PC-9 (cell line): ENCODE measurements at places on chromosomes 12 and 14.

GRCh38 chr12:31897781-31898503 is 61.3 kb upstream of the RESF1 start:
- DNase-seq = no peak

DNA sequence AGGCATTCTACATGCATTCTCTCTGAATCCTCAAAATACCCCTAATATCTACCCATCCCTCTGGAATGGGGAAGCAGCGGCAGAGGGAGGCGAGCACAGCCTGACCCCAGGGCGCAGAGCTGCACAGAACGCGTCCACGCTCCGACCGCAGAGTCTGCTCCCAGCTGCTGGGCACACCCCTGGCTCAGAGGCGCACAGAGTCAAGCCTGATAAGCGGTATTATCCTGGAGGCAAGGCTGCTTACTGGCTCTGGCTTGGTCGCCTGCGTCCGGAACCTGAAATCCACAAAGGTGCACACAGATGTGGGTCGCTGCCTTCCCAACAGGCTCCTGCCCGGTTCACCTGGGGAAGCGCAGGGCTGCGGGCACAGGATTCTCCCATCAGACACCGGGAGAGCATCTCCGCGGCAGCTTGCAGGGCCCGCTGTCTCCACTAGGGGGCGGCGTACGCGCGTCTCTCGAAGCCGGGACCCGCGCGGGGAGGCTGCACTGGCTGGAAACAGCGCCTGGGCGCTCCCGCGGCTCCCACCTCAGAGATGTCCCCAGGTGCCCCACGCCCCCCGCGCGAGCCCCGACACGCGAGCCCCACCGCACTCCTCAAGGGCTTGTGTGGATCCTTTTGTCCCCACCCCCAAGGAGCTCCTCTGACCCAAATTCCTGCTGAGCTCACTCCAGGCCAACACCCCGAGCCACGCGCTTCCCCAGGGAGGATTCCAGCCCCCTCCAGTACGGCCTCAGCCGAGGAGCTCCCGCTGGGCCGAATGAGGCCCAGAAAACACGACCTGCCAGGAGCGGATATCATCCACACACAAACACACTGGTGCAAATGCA is 120.1 kb upstream of the FZD10 start:
- no peak for DNase-seq

DNA sequence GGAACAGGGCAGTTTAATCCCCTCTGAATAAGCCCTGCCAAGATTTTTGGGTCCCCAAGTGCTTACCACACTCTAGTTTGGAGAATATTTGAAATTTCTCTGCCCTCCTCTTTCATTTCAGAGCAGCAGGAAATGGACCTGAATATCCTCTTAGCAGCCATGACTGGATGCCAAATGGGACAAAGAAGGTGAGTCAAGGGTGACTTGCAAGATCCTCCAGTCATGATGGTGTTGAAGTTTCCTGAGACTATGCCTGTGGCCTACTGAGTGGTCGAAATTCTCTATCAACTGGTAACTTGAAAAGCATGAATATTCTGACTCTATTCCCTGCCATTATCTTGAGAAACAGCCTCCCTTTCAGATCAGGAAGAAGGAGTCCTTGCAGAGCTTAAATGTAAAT is 1674.7 kb upstream of the SEL1L start:
- DNase-seq = no peak

GRCh38 chr12:16844875-16845274 is 238.9 kb upstream of the LMO3 start:
- no peak for DNase-seq

DNA sequence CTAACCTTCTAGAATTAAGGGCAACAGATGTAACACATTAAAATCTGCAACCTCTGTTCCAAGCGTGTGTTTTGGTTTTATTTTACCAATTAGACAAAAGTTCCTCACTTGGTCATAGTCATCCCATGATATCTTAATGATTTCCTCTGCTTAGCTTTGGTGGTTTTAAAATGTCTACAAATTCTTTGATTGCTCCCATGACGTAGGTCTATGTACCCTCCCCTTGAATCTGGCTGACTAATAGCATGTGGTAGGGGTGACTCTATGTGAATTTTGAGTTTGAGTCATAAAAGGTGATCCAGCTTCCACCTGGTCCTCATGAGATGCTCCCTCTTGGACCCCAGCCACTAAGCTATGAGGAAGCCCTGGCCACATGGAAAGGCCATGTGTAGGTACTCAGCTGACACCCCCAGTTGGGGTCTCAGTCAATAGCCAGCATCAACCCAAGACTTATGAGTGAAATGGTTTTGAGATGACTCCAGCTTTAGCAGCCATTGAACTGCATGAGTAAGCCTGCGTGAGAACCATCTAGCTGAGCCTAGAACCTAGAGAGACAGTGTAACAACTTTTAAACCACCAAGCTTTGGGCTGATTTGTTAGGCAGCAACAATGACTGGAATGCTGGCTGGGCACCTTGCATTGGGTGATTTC is 247.1 kb downstream of the MSRB3 start:
- no peak for DNase-seq
